ENCODE measurements at places on chromosomes 2 and 18.

DNA sequence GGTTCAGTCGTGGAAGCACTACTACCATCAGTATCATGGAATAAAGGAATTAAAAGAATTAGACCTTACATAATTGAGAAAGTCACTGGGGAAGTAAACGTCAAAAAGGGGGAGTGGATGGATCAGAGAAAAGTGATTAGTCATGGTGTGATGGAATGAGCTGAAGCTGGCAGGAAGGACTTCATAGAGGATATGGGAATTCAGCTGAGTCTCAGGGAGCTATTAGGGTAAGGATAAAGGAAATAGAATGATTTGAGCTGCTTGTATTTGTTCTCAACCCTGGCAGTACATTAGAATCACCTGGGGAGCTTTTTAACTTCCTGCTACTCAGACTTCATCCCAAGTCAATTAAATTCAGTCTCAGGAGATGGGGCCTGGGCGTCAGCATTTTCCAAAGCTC is 53.4 kb upstream of the SETBP1 start:
- DNase-seq, result no peak

GRCh38 chr2:173441222-173441621 is 86.5 kb downstream of the CDCA7 start:
- DNase-seq, result no peak

DNA sequence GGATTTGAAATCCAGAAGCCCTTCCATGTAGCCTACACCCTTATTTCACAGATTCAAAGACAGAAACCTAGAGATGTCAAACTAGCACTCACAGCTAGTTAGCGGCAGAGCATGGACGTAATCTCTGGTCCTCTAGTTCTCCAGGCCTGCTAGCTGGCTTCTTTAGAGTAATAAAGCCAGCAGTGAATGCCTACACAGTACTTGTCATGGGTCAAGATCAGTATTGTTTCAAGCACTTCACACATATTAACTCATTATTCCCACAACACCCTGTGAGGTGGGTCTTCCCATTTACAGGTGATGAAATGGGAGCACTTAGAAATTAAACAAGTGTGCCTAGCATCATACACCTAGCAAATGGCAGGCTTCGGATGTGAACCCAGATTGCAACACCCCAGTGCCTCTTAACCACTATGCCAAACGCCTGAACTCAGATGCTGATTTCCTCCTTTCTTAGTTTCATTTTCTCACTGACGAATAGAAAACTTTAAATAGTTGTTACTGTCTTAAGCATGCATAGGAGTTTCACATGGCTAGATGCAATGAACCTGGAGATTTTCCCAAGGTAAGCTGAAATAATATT is 14.5 kb upstream of the ZBTB14 start:
- DNase-seq, result no peak

GRCh38 chr2:42367835-42368234 is 6.8 kb upstream of the COX7A2L start:
- DNase-seq, result no peak

- no peak for DNase-seq
Observed at GRCh38 chr2:96102596-96103186, 13.7 kb downstream of the ADRA2B start.

DNA sequence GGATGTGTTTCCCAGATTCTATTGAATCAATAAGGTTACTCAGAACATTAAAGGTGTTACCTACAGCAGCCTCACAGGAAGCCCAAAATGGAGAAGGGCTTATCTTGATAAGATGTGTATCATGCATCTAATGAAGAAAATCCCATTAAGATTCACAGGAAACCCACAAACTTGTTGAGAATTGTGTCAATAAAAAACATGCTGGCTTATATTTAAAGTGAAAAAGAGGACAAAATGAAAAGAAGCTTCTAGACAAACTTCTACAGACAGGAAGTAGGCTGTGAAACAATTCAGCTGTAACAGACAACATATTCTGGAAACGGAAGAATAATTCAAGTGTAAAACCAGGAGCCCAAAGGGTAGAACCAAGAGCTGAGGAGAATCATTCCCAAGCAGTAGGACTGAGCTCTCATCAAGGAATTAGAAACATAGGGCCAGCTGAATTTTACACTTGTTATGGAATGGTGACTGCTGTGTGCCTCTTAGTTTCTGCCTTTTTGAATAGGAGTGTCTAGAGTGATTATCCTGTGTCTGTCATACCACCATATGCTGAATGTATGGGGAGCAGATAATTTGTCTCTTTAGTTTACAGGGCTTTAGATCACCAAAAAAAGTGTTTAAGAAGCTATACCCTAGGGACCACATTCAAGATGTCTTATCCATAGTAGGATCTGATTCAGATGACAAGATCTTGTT is 9.6 kb downstream of the IMMT start:
- DNase-seq, result no peak

DNA sequence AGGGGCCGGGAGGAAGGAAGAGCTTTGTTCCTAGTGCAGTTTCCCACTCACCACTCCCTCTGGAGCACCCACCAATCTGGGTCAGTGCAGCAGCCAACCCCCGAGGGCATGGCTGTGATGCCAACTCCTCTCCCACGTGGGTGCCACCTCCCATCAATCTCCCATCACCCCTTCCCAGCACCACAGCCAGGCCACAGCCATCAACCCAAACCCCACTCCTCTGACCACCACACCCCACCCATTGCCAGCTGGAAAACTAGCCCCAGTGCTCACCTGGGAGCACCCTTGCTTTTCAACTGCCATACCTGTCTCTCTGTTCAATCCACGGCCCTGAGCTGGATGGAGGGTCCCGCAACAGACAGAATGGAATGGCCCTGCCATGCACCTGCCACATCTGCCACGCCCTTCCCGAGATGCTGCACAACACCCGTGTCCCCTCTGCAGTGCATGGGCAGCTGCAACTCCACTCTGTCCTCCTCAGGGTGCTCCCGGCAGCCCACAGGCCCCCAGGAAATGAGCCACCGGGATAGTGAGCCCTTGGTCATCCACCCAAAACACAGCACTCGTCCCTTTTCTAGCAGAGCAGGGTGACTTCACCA is 112.4 kb upstream of the ID2 start:
- DNase-seq, result no peak

DNA sequence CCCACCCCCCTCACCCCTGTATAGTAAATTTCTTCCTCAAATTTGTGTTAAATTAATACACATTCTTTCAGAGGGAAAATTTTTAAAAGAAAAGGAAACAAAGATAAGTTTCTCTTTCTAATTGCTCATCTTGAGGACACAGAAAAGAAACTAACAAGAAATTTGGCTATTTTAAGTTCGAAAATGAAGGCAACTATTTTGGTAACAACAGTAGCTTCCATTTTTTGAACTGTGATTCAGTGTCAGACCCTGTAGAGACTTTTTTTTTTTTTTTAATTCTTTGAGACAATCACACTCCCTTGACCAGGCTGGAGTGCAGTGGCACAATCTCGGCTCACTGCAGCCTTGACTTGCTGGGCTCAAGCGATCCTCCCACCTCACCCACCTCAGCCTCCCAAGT is 194.9 kb downstream of the SS18 start:
- no peak for DNase-seq

DNA sequence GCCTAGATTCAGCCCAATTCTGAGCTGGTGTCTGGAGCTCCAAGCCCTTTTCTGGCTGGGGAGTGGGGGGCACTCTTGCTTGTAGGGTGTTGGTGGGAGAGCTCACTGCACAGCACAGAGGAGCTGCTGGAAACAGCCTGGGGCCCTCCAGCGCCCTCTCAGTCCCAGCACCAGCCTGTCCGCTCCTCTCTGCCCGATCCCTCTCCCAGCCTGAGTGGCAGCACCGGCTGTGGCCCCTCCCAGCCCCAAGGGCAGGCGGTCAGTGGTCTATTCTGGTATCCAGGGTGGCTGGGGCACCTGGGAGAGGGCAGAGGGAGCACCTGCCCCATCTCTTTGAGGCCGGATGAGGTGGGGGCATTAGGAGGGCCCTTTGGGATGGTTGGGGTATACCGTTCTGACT is 13.2 kb upstream of the DES start:
- DNase-seq, result no peak

- no peak for DNase-seq
Observed at GRCh38 chr2:120303177-120303576, 42.8 kb upstream of the INHBB start.

DNA sequence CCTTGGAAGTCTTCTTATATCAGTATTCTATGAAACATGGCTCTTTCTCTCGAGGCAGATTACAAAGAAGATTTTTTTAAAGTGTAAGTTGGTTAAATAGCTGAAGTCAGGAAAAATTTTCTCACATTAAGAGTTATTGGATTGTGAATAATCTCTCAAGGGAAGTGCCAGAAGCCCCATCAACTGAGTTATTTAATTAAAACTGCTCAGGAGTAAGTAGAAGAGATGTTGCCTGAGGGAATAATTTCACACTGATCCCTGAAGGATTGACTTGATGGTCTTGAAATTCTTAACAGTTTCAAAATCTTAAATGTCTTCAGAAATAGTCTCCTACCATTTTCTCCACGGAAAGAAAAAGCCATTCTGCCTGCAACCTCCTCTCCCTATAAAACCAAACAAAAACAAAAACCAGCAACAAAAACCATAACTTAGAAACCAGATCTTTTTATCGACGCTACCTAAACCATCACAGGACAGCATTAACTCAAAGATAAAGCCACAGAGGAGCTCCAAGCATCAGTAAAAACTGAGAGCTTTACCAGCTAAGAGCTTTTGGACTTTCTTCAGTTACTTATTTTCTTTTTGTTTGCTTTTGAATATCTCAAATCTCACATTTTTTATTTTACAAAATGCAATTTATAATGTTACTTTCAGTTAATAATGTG is 12.9 kb downstream of the CD226 start:
- no peak for DNase-seq

DNA sequence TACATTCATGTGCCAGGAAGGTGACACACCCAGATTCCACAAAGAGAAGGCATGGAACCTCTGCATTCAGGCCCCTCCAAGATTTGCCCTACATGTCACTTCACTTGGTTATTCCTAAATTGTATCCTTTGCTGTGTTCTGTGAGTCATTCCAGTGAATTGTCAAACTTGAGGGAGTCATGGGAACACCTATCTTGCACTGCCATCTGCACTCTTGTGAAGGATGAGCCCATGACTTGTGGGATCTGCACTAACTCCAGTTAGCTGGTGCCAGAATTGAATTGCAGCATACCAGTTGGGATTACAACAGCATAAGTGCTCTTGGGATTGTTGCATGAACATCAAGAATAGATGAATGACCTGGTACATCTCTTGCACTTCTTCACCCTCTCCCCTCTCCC is 1288.0 kb upstream of the ZEB2 start:
- no peak for DNase-seq

DNA sequence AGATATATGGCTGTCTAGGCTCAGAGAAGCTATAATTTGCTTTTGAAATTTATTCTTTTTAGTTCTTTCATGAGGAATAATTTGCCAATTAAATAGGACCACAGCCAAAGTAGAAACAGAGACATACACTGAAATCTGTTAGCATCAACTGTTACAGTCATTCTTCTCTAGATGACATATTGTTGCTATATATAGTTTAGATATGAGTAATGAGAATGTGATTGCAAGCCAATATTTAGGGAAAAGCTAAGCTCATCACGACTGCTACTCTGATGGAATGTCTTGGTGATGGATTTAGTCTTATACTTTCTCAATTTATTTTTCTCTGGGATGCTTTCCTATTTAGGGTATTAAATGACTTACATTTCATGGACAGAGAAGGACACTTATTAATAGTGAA is 259.1 kb downstream of the LNPK start:
- DNase-seq, result no peak

GRCh38 chr2:210318891-210319290 is 3.9 kb upstream of the MYL1 start:
- no peak for DNase-seq

DNA sequence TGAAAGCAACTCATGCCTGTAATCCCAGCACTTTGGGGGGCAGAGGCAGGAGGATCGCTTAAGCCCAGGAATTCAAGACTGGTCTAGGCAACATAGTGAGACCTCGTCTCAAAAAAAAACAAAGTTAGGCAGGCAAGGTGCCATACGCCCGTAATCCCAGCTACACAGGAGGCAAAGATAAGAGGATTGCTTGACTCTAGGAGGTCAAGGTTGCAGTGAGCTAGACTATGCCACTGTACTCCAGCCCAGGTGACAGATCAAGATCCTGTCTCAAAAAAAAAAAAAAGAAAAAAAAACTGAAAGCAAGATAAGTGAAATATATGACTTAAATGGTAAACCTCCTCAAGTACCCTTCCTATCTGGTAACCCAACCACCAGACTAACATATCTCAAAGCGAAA is 59.8 kb downstream of the USP34 start:
- no peak for DNase-seq

- no peak for DNase-seq
Observed at GRCh38 chr2:138617026-138617425, 115.5 kb downstream of the SPOPL start.

DNA sequence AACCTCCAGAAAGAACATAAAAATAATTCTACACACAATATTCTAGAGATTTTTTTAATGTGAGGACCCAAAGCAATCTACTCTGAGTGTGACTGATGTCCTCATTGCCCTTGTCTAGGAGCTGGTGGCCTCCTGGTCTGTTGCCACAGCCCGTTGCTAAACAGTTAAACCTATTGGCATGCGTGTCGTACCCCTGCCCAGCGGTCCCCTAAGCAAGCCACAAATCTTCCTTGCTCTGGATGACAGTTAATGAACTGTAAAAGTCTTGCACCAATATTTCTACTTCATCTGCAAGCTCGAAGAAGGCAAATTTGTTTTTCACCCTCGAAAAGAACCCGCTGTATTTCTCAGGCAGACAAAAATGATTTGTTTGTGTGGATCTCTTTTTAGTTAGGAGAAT is 489.1 kb upstream of the MEX3C start:
- DNase-seq, result no peak

GRCh38 chr2:41791523-41791922 is 256.3 kb upstream of the PKDCC start:
- no peak for DNase-seq

DNA sequence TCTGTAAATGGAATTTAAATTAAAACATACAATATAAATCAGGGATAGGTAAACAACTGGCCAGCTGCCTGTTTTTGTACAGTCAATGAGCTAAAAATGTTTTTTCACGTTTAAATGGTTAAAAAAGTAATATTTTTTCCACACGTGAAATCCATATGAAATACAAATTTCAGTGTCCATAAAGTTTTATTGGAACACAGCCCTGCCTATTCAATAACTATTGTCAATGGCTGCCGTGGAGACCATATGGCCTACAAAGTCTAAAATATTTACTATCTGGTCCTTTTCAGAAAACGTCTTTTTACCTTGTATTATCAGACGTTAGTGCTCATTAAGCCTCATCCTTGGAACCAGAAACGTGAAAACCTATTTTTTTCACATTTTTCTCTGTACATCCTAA is 1.3 kb downstream of the TMEM17 start:
- no peak for DNase-seq

- no peak for DNase-seq
Observed at GRCh38 chr2:182798736-182799135, 67.7 kb downstream of the FRZB start.

All from stimulated activated CD8-positive, alpha-beta memory T cell treated with anti-CD3 and anti-CD28 coated beads, Interleukin-4, amount 100 ng/mL, for 4 hours (primary cell).